ENCODE measurements at places on chromosomes 1 and 21. TPM values are rescaled to one million over a fixed set of nuclear protein-coding genes. Genes with fewer than 3 reads are reported as not detected.

GPR161 gene
- total RNA-seq = 26.0 TPM

- DNase-seq = no peak
Measured at GRCh38 chr1:50980505-50980904, 10.5 kb downstream of the CDKN2C start.

DNA sequence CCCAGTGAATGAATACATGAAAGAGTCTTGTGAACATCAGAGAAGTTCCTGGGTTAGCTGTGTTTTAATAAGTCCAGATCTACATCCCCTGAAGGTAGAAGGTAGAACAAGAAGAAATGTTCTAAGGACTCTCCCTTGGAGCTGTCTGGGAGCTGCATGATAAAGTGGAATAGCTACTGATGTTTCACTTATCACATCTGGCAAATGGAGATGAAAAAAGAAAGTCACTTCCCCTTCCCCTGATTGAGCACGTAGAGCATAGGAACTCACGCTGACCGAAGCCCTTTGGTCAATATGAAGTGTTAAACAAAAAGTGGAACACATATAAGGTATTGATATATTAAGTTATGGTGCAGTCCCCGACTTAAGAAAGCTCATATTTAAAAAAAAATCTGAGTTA, 53.2 kb upstream of the PARP1 start:
- DNase-seq = no peak

DNA sequence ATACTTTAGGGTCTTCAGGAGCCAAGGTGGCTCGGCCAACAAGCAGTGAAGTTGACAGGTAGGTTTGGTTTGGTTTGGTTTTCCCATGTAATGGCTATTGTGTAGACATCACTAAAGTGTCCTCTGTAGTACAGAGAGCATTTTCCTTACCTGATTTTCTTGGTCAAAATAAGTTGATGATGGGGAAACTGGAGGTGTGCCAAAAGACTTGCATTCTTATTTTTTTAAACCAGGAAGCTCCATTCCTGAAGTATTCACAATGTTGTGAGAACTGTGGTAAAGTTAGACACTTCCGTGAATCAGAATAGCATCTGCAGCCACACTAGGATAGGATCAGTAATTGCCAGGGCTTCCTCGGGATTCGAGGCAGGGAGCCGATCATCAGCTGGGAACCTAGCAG, 2.9 kb downstream of the ZBTB37 start:
- no peak for DNase-seq

DNA sequence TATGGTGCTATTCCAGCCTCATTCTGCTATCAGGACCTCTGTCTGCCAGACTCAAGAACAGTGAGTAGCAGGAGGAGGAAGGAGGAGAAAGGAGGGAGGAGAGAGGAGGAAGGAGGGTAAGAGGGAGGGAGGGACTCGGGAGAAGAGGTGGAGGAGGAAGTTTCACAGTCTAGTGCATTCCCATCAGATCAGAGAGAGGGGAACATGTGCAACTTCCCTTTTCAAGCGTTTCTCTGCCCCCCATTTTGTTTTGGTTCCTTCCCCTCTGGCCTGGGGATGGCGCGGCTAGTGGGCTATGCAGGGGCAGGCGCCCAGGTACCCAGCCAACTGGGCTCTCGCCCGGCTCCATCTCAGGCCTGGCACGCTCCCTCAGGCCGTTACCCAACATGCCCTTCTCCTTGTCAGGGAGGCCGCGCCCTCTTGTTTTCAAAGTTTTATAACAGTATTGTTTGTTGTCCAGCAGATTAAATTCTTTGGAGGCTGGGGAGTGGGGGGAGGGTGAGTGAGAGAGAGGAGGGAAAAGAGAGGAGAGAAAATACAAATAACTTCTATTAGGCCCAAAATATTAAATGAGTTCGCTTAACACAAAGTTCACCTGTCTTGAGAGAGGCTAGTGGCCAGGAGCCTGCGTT, 56.0 kb downstream of the CD46 start:
- DNase-seq = no peak

DNA sequence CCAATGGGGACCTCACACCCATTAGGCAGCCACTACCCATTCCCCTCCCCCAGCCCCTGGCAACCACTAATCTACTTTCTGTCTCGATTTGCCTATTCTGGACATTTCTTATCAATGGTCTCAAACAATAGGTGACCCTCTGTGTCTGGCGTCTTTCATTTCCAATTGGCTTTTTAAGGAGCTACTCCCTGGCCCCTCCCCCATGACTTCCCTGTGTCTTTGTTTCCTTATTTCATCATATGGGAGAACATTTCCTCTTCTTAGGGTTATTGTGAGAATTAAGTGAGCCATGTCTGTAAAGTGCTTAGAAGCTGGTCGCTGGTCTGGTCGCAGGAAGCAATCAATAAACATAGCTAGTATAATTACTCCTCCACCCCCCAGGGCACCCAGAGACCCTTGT, 80.9 kb downstream of the SPSB1 start:
- DNase-seq = no peak

- DNase-seq = no peak
Measured at GRCh38 chr21:44442266-44443125, 12.8 kb upstream of the LRRC3 start.

DNA sequence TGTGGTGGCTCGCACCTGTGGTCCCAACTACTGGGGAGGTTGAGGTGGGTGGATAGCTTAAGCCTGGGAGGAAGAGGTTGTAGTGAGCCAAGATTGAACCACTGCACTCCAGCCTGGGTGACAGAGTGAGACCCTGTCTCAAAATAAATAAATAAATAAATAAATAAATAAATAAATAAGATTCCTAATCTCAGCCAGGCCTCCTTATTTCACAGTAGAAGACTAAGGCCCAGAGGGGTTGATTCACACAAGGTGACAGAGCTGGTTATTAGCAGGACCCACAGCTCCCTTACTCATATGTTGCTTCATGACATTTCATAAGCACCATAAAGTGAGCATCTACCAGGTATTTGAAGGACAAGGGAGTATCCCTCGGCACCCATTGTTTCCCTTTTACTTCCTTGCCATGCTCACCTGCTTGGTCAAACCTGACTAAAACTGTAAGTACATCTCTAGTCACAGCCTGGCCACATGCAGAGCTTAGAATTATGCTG, 32.7 kb downstream of the ALG14 start:
- no peak for DNase-seq

Data from A172 (cell line).